ENCODE measurements at places on chromosomes 16 and 17.

DNA sequence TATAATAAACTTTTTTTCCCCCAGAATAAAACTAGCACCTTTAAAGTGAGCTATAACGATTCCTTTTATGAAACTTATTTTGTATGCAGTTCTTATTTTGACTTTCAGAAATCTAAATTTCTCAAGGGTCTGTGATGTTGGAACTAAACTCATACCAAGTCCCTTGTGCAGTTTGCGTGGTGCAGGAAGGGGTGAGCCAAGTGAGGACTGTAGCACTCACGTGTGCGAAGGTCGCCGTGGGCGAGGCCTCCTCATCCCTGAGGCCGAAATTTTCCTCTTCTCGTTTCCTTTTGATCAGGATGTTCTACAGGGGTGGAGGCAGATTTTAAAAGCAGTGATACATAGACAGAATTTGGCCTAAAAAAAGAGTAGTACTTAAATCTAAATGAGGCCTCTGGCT, 73.7 kb downstream of the RPTOR start:
- DNase-seq, result no peak

DNA sequence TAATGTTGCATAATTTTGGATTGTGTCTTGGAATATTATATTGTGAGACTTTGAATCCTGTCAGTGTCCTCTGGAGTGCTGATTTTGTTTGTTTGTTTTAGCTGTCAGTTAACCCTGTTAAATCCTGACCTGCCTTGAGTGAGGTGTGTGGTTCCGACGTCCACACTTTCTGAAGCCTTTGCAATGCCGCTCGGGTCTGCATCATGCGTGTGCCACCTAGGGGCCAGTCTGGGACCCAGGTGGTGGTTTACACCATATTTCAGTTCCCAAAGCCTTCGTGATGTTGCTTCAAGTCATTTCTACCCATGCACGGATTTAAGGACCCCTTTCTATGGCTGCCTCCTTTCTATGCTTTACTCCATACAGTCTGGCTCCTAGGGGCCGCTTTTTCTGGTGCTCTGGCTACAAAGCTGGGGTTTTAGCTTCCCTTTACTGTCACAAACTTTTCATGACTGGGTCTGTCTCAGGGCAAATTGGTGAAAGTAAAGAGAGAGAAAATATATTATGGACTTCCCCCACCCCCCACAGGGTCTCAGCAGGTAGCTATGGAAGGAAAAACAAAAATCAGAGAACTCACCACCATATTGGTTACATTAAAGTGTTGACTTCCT, 11.4 kb upstream of the OR4D1 start:
- no peak for DNase-seq

DNA sequence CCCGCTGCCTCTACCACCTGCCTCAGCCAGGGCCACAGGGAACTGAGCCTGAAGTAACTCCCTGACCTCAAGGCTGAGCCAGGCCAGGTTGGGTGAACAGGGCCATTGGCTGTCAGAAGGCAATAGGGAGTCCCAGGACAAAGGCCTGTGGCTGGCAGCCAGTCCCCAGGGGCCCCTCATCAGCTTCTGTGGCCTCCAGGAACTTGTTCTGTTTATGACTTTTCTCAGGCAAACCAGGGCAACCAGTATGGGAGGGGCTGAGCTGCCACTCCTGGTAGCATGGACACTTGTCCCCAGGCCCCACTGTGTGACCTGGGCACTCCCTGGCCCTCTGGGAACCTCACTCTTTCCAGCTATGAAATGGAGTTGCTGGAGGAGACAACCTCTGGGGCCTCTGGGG, 40.1 kb downstream of the CPNE2 start:
- peak; percentile 87 for DNase-seq

- DNase-seq, result no peak
These were observed 30.8 kb upstream of the METTL16 start for GRCh38 chr17:2542456-2542855.

GRCh38 chr17:61382796-61383688, 16.6 kb upstream of the TBX2 start:
- DNase-seq, result no peak

GRCh38 chr17:7497228-7497627, 13.1 kb downstream of the POLR2A start:
- DNase-seq, result no peak

GRCh38 chr16:70774261-70774660, 26.7 kb downstream of the VAC14 start:
- DNase-seq, result no peak
